Right kidney (tissue), 9 donors: ENCODE measurements at places on chromosomes 1 and 21.

DNA sequence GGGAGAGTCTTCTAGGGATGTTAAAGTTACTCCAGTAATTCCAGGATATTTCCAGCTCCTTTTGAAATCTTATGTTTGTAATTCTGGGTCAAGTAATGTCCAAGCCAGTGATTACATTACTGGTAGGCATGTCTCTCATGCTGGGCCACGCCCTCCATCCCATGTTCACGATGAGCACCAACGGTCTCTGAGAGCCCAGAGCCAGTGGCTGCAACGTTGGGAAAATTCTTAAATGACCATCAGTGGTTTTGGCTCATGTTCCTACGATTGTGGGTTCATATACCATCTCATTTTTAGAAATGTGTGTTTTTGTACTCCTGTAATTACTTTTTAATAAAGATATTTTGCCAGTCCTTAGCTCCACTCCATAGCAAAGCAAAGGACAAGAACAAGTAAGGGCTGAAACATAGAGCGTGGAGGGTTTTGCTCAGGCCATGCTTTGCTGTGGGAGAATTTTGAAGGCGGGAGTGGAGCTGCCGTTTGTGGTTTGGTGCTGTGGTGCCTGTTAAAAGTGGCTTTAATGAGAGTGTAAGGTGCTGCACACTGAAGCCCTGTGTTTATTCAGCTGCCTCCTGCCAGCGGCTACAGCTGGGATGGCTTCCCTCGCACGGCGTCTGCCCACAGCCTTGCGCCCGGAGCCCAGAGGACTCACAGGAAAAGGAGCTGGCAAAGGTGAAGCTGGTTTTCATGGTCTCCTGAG, 28.9 kb downstream of the VANGL1 start:
- peak; percentile 33 for DNase-seq

DNA sequence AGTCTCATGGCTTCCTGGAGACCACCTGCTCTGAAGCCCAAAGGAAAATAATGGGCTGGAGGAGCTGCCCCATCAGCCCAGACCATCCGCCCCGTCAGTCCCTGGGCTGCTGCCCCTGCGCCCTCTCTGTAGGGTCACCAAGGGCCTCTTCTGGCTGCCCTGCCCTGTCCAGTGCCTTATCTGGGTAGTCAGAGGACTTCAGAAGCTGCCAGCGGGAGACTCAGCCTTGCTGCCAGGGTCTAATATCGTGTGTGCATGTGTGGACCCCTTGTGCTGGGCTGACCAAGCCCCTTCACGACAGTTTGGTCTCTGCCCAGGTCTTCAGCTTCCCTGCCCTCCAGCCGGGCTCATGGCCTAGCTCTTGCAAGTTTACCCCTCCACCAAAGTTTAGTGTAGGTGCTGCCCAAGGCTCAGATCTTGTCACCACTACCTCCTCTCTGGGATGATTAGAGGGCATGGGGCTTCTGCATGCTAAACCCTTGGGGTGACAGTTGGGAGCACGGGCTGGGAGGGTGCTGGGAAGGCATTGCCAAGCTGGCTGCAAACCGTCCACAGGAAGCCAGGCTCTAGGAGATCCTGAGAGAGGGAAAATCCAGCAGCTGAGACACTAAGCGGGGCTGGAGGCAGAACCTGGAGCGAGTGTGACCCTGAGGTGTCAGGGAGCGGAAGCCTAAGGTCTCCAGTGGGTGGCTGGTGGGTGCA, 20.6 kb downstream of the NENF start:
- no peak for DNase-seq

GRCh38 chr1:156082309-156083091, at the start of gene MEX3A:
Gene MEX3A (minus strand): TSS chr1:156082465. CDS start chr1:156081998, 467 bp downstream.
- peak; percentile 95 for DNase-seq

DNA sequence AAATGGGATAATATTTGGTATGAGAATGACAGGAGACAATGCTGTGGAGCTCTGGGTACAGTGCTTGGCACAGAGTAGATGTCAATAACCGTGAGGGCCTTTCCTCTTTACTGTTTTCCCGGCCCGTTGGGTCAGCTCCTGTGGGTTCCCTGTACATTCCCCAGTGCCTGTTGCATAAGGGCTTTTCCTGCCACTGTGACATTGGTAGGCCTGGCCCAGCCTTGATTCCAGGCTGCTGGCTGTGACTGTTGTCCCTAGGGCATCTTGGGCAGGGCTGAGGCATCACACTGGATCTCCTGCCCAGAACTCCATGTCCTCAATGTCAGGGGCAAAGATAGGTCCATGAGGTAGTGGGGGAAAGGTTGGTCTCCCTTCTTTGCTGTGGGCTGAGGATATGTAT, 25.8 kb upstream of the MYCL start:
- no peak for DNase-seq

DNA sequence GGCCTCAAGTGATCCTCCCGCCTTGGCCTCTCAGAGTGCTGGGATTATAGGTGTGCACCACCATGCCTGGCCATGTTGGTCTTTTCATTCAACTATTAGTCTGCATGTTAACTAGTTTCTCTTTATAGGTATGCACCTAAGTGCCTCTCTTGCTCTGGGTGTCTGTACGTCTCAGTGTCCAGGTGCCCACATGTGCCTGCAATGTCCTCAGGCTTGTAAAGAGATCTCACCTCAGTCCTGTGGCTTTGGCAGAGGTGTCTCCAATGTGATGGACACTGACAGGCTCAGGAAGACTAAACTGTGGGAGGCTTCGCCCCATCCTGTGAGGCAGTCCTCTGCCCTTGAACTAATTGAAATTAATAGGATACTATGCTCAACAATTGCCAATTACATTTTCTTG, 526.3 kb downstream of the PTPRU start:
- no peak for DNase-seq

GRCh38 chr1:44361478-44361877, 6.4 kb upstream of the ERI3 start:
- no peak for DNase-seq

GRCh38 chr1:69157046-69157756, 410.5 kb upstream of the LRRC7 start:
- DNase-seq: no peak
